Fibroblast of villous mesenchyme (primary cell): ENCODE measurements at places on chromosomes 5 and 9. TPM values are rescaled to one million over a fixed set of nuclear protein-coding genes. Genes with fewer than 3 reads are reported as not detected.

HSD17B3 gene
- total RNA-seq = not detected in 2 replicates

DNA sequence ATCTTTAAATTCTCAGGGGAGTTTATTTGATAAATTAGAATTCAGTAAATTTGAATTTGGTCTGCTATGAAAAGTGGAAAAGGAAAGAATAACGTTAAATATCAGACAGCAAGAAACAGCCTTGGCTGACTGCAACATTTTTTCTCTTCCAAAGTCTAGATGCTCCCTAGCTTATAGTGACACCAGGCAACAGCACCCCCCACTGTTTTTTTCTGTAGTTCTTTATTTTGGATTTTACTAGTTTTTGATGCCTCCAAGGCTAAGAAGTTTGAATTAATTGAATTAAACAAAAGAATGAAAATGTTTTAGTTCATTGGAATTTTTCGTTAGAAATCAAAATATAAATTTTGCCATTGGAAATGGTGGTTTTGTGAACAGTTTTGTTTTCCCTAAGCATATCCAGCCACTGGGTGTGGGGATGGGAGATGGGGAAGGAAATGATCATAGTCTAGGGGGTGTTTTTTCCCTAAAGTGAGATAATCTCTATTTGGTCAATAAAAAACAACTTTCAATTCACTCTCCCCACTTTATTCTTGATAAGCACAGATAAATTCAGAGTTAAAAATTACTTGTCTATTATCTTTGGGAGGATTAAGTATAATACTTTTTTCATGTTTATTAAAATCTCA lies 199.3 kb upstream of the CD180 start:
- DNase-seq = peak; percentile 17

ADAMTS12 gene
- total RNA-seq = 54.8 and 94.1 TPM in 2 replicates

DNA sequence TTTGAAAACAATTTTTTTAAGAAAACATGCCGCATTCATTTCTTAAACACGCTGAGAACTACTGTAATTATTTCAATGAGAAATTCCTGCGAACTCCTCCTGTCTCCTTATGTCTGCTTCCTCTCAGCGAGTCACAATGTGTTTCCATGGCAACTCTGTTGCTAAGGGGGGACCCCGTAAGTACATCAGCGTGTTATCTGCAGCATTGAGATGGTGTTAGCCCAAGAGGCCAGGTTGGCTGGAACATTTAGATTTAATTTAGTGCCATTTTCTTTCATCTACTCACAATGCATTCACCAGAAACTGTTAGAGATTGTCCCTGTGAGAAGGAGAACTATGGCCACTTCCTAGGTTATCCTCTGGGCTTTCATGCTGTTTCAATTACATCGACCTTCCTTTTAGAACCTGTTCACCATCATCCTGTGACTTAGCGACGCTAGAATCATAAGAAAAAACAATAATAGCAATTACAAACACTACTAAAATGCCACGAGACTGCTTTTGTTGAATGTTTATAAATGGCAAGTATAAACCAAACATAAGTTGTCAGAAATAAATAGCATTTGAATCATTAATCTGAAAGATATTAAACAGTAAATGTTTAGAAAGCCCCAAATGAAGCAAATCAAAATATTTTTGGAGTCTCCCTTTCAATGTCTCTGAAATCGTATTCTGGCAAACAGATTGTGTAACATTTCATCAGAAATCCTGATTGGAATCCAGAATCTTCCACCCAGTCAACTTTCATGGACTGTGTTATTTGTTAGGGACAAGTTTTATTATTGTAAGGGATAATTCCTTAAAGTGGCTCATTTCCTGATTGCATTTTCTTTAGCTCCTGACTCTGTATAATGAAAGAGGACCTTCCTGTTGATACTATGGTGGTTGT lies 39.7 kb upstream of the SHC3 start:
- peak; percentile 67 for DNase-seq

DNA sequence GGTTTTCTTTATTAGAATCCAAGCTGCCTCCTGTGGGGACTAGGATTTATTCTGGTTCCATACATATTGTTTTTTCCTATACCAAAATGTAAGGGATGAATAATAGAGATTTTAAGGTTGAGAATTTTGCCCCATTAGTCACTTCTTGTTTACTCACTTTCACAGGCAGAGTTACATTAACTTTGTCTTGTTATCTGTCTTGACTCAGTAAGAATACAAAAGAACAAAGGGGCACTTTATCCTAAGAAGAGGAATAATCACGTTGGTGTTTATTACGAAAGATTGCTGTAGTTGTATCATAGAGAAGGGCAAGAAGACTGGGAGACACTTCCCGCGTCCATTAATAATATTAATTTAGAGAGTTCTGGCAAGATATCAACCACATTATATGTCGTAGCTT lies 599.7 kb upstream of the FTMT start:
- DNase-seq = no peak

SAXO1 gene
- total RNA-seq = not detected in 2 replicates

DNA sequence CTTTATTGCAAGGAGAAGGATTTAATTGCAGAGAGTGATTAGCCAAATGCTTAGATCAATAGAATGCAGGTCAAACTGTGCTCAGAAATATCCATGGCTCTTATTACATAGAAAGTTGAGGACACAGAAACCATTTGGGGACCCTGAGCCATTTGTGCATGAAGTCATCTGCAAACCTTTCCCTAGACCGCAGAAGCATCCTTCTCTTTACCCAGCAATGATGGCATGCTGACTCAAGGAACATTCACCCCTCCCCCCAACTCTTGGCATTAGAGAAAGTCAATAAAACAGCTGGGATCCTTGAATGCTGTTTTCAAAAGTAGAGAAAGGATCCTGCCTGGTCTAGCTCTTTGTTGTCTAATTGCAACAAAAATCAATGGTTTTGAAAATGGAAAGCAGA lies 73.5 kb downstream of the PPP2R2B start:
- DNase-seq = no peak

ZNF782 gene
- total RNA-seq = 4.5 and 5.6 TPM in 2 replicates

GRCh38 chr5:88889189-88890069 lies 6.4 kb upstream of the MEF2C start:
- DNase-seq = peak; percentile 27

DNA sequence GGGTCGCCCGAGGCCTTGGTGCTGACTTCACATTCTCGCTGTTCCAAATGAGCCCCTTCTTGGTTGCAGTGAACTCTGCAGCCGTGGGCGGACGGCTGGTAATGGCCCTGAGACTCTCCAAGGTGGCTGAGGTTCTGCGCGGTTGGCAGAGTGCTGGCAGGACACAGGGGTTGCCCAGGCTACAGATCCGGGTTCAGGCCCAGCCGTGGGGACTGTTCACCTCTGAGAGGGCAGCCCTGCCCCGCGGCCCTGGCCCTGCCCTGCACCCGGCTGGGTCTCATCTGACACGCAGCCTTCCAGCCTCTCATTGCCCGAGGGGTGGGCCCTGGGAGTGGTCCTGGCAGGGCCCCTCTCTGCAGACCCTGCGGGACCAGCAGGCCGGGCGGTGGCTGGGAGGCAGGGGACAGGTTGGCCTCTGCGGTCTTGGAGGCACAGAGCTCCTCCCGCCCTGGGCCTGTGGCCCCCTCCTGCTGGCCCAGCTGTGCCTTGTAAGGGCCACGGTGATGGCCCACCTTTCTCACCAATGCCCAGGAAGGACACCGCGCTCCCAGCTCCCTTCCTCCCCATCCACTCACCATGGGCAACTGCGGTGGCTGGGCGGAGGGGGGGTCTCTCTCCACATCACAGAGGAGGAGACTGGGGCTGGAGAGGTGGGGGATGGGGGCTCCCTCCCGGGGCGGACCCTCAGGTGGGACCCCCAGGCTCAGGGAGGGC lies 51.6 kb downstream of the AHRR start:
- no peak for DNase-seq

DNA sequence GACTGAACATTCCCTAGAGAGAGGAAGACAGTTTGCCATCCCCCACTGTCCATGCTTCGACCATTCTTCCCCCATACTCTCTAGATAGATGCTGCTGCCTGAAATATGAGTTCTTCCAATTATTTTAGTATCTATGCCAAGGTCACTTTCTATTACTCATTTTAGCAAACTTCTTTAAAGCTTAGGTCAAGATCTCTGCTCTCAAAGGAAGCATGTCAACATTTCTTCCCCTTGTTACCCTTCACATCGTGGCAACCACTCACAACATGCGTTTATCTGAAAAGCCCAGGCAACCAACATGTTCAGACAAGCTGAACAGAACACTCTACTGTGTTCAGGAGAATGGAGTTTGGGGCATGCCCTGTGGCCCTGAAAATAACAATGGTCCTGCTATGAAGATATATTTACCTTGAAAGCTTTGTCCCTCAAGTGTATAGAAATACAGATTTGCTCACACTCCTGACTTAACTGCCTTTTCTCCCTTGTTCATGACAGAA lies 138.4 kb upstream of the KIF2A start:
- no peak for DNase-seq

CNTFR gene
- total RNA-seq = not detected in 2 replicates

- DNase-seq = no peak
Observed at GRCh38 chr5:111745075-111745739, 11.8 kb downstream of the NREP start.

DNA sequence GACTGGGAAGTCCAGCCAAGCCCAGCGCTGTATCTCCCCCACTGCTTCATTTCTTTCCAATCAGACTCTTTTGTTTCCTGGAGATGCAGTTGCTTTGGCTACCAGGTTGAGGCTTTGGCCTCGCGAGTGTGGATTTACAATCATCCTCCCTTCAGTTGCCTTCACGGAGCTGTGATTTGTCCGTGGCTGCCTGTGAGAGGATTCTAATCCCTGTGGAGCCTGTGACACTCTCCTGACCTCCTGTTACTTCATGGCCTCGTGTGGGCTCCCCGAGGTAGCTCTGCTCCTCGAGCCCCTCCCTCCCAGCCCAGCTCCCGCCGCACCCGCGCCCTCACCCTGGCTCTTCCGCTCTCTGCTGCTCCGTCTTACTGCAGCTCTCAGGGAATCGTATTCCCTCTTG lies 107.2 kb upstream of the STC2 start:
- no peak for DNase-seq

GRCh38 chr9:128787659-128788058 lies 606 bp downstream of the TBC1D13 start:
- peak; percentile 17 for DNase-seq

SOHLH1 gene
- total RNA-seq = not detected in 2 replicates

DNA sequence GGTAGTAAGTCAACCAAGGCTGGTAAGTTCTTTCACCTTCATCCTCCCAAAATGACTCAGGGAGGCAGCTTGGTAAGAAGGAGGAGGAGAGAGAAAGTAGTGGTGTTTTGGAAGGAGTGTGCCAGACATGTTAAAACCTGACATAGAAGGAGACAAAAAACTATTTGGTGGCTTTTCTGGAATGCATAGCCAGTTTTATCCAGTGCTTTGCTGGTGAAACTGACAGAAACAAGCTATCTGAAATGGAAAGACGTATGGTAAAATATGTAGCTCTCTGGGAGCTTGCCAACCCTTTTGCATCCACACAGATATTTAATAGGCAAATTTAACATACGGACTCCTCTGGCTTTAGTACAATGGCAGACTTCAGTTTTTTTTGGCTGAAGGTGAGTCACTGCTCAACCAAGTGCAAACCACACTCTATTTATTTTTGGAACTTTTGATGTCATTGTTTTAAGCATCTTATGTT lies 45.4 kb downstream of the RAB14 start:
- peak; percentile 56 for DNase-seq

GRCh38 chr9:95425910-95426551 lies 90.7 kb downstream of the PTCH1 start:
- DNase-seq = peak; percentile 24

ARSI gene
- total RNA-seq = 13.8 and 23.5 TPM in 2 replicates

GABRA1 gene
- not detected in 2 replicates for total RNA-seq

GRCh38 chr5:1448511-1449011 lies 3.3 kb upstream of the SLC6A3 start:
- no peak for DNase-seq

- DNase-seq = no peak
Observed at GRCh38 chr5:7516253-7516652, 120.3 kb downstream of the ADCY2 start.
